ENCODE measurements at places on chromosomes 5 and 9.

DNA sequence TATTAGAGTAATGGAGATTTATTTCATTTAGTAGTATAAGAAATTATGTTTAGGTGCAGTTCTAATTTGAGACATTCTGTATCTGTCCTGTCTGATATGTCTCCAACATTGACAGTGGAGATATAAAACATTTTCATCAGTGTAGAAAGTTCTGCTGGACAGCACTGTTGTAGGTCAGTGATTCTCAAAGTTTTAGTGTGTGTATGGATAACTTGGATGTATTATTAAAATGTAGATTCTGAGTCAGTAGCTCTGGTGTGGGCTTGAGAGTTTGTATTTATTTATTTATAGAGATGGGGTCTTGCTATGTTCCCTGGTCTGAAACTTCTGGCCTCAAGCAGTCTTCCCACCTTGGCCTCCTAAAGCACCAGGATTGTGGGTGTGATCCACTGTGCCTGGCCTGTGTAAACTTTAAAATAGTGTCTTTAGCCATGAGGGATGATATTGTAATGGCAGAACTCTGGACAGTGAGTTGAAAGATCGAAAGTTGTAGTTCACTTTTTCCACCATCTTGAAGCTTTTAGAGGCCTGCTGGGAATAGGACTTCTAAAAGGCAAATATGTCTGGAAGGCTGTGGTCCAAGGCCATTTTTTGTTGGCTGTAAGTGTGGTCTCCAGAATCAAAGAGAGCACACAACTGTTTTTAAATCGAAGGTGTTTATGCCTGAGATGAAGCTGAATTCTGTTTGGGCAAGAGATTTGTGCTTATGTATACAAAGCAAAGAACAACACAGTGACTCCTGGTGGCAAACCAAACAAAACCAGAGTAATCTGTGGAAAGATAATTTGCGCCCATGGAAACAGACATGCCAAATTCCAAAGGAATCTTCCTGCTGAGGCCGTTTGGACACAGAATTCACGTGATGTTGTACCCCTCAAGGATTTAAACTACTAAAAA lies 12.4 kb downstream of the UBAP1 start:
- DNase-seq, result no peak

DNA sequence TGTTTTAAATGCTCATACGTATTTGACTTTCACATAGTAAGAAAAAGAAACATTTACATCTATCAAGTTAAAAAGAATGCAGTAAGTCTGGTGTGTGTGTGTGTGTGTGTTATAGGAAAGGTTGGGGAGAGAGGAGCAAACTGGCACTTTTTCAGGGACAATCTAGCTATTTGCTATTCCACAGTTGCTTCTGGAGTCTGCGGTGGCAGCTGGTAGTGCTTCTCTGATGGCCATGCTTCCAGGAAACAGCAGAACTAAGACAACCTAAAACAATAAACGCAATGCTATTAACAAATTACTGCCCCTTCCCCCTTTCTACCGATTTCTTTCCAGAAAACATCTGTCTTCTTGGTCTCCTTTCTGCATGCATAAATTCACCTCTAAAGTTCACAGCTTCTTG lies 70.0 kb upstream of the CDH10 start:
- DNase-seq, result no peak

DNA sequence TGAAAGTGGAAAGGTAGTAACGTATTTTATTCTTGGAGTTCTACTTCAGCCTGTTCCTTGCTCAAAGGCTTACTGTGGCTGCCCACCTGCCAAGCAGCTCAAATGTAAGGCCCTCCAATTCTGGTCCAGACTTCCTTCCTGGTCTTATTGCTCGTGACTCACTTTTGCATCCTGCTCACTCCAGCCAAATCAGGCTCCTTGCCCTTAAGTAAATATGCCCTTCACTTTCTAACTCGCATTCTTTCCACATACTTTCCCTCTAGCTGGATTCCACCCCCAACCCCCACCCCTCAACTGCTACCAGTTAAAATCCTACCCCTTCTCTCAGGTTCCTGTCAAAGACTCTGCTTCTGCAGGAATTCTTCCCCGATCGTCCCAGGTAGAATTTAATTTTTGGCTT lies 96.6 kb downstream of the GALNT10 start:
- DNase-seq, result peak; percentile 71

DNA sequence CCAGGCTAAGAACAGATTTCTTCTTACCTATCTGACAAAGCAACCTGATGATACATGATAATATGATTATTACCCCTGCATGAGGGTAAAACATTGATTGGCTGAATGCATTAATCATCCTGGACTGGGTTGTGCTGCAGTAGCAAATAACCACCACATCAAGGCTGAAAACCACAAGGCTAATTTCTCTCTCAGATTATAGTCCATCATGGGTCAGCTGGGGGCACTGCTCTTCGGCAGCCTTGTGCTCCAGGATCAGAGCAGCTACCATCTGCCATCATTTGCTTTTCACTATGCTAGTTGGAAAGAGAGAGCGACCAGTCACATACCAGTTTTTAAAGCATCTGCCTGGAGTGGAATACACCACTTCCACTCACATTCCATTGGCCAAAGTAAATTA lies 383.5 kb downstream of the RASEF start:
- no peak for DNase-seq

- no peak for DNase-seq
Measured at GRCh38 chr5:77633709-77634108, 4.8 kb downstream of the OTP start.

DNA sequence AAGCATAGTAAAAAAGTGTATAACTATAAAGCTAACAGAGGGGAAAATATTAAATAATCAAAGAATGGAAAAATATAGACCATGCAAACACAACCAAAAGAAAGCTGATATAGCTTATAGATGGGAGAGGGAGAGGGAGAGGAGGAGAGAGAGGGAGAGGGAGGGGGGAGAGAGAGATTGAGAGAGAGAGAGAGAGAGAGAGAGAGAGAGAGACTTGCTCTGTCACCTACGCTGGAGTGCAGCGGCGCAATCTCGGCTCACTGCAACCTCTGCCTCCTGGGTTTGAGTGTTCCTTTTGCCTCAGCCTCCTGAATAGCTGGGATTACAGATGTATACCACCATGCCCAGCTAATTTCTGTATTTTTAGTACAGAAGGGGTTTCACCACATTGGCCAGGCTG lies 110.6 kb downstream of the RAPGEF6 start:
- no peak for DNase-seq

GRCh38 chr5:50606179-50606578 lies 60.3 kb upstream of the PARP8 start:
- DNase-seq, result peak; percentile 30

DNA sequence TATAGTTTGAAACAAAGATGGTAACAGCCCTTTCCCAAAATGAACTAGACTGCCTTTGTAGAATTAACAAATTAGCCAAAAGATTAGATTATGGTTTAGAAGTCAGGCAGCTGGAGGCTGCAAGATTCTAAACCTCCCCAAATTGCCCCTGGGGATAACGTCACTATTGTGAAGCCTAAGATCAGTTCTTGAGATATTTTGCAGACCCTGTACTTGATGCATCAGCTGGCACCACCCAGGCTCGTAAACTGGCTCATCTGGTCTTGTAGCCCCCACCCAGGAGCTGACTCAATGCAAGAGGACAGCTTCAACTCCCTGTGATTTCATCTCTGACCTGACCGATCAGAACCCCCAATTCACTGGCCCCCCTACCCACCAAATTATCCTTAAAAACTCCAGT lies 4.2 kb upstream of the SOWAHA start:
- no peak for DNase-seq

GRCh38 chr9:1248743-1249142 lies 198.6 kb downstream of the DMRT2 start:
- no peak for DNase-seq

GRCh38 chr9:121944711-121945191 lies 148.4 kb downstream of the TTLL11 start:
- DNase-seq, result peak; percentile 5

- DNase-seq, result no peak
Measured at GRCh38 chr5:171669571-171669970, 116.0 kb upstream of the SMIM23 start.

GRCh38 chr5:96113170-96113939 lies 151.7 kb upstream of the ELL2 start:
- no peak for DNase-seq
